ENCODE measurements at places on chromosomes 3 and 15. TPM values are rescaled to one million over a fixed set of nuclear protein-coding genes. Genes with fewer than 3 reads are reported as not detected.
A peak's percentile ranks its signal among the peaks of the same experiment; 100 is the strongest.

- H3K4me1 ChIP-seq, result peaks cover 15% of the 10 kb centered on the region
- H3K27ac ChIP-seq, result no peak overlapping the region
- peaks cover 5% of the 10 kb centered on the region for H3K27me3 ChIP-seq
- peak overlapping the region; percentile 76 for H3K4me3 ChIP-seq
- H3K36me3 ChIP-seq, result no peaks in the 10 kb centered on the region
These were observed 9.8 kb upstream of the SLC9C1 start for GRCh38 chr3:112303764-112304325.

DNA sequence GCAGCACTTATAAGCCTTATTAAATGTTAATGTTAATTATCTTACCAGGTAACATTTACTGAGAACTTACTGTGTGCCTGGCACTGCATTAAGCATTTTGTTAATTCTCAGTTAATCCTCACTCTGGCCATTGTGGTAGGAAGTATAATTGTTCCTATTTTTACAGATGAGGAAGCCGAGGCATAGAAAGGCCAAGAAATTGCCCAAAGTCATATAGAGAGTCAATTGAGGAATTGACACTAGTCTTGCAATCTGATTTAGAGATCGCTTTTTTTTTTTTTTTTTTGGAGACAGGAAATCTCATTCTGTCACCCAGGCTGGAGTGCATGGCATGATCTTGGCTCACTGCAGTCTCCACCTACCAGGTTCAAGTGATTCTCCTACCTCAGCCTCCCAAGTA lies 132.6 kb upstream of the PROK2 start:
- no peak overlapping the region for H3K27ac ChIP-seq
- no peak overlapping the region for H3K4me3 ChIP-seq
- peaks cover 42% of the 10 kb centered on the region for H3K27me3 ChIP-seq
- H3K36me3 ChIP-seq, result no peaks in the 10 kb centered on the region
- H3K4me1 ChIP-seq, result no peaks in the 10 kb centered on the region
- no peak for DNase-seq

DNA sequence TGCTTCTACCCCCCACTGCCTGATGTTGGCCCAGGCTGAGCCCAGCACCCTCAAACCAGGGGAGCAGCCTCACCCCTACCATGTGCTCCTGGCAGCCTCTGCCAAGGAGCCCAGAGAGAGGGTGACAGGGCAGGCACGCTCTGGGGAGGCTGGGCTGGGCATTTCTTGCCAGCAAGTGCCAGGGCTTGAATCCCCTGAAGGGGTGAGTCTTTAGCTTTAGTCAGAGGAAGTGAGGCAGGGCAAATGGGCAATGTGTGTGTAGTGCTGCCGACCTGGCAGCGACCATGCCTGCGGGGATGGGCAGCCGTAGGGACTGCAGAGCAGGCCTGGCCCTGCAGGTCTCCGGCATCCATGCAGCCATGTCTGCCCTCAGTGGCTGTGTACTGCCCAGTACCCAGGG lies 18.1 kb downstream of the DUSP7 start:
- DNase-seq, result no peak
- no peak overlapping the region for H3K4me3 ChIP-seq
- no peaks in the 10 kb centered on the region for H3K27me3 ChIP-seq
- H3K4me1 ChIP-seq, result no peaks in the 10 kb centered on the region

- H3K27me3 ChIP-seq, result no peaks in the 10 kb centered on the region
- no peak for DNase-seq
- H3K4me3 ChIP-seq, result no peak overlapping the region
- H3K4me1 ChIP-seq, result no peaks in the 10 kb centered on the region
These were observed 553.4 kb downstream of the OCA2 start for GRCh38 chr15:27545494-27546255.

- H3K4me3 ChIP-seq, result no peak overlapping the region
- peaks cover 97% of the 10 kb centered on the region for H3K36me3 ChIP-seq
- H3K4me1 ChIP-seq, result peaks cover 29% of the 10 kb centered on the region
- H3K27ac ChIP-seq, result peak overlapping the region; percentile 38
These were observed 102.1 kb downstream of the DUT start for GRCh38 chr15:48433226-48433886.

- no peaks in the 10 kb centered on the region for H3K27me3 ChIP-seq
- no peak overlapping the region for H3K27ac ChIP-seq
- no peaks in the 10 kb centered on the region for H3K36me3 ChIP-seq
- no peak overlapping the region for H3K4me3 ChIP-seq
These were observed 58.8 kb downstream of the TRAK1 start for GRCh38 chr3:42149975-42150374.

DNA sequence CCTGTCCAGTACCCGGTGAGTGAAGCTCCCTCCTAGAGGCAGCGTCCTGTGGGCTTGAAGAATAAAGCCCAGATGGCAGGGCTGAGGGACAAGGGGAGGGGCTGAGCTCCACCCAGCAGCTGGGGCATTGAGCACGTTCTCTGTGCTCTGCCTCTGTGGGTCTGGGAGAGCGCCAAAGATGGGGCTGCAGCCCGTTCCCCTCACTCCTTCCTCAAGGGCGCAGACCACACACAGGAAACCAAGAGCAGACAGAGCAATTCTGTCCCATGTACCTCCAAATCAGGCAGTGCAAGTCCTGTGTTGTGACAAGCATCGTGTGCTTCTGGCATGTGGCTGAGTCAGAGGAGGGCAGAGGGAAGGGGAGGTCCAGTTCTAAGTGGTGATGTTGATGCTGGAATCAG lies 15.7 kb upstream of the KIF23 start:
- no peak overlapping the region for H3K27ac ChIP-seq
- no peak overlapping the region for H3K4me3 ChIP-seq
- peaks cover 20% of the 10 kb centered on the region for H3K4me1 ChIP-seq
- peak; percentile 81 for DNase-seq
- no peaks in the 10 kb centered on the region for H3K27me3 ChIP-seq
- H3K36me3 ChIP-seq, result no peaks in the 10 kb centered on the region

DNA sequence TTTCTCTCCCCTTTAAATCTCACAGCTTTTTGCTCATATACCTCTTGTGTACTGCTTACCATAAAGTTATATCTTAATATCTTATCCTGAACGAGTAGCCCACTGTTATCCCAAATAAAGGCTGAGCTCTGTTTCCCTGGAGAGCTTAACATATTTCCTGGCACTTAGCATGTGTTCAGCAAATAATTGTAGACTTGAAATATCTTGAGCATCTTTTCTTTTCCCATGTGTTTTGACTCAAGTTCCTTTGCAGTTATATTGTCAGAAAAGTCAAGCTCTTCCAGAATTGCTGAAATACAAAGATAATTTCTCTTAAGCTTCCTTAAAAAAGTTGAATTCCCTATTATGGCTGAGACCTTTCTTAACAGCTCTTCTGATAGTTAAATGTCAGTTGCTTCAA lies 150.5 kb downstream of the LPP start:
- no peak overlapping the region for H3K27ac ChIP-seq
- DNase-seq, result no peak
- no peaks in the 10 kb centered on the region for H3K36me3 ChIP-seq
- H3K27me3 ChIP-seq, result no peaks in the 10 kb centered on the region

INSYN1 gene
- 4.7 TPM for total RNA-seq

CHCHD4 gene
- 9.1 TPM for total RNA-seq

All from osteoblast (primary cell).